ENCODE measurements at places on chromosomes 1 and 21.

DNA sequence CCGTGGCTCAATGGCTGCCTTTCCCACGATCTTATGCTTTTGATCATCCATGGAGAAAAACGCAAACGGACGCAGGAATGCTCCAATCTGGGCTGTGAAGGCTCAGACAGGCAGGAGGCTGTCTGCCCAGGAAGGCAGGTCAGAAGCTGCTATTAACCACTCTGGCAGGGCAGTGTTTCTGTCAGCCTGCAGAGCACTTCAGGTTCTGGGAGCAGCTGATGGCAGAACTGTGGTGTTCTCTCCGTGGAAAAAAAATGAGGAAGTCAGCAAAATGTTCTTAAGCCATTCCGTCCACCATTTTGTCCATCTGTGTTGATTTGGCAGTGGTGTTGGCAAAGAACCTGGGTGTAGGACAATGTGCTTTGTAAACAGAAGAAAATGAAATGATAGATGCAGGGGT lies 91.7 kb downstream of the SIM2 start:
- no peaks in the 10 kb centered on the region for H3K4me1 ChIP-seq
- H3K27ac ChIP-seq: no peak overlapping the region
- no peak for DNase-seq
- no peak overlapping the region for H3K4me3 ChIP-seq
- H3K36me3 ChIP-seq: peaks cover 6% of the 10 kb centered on the region

DNA sequence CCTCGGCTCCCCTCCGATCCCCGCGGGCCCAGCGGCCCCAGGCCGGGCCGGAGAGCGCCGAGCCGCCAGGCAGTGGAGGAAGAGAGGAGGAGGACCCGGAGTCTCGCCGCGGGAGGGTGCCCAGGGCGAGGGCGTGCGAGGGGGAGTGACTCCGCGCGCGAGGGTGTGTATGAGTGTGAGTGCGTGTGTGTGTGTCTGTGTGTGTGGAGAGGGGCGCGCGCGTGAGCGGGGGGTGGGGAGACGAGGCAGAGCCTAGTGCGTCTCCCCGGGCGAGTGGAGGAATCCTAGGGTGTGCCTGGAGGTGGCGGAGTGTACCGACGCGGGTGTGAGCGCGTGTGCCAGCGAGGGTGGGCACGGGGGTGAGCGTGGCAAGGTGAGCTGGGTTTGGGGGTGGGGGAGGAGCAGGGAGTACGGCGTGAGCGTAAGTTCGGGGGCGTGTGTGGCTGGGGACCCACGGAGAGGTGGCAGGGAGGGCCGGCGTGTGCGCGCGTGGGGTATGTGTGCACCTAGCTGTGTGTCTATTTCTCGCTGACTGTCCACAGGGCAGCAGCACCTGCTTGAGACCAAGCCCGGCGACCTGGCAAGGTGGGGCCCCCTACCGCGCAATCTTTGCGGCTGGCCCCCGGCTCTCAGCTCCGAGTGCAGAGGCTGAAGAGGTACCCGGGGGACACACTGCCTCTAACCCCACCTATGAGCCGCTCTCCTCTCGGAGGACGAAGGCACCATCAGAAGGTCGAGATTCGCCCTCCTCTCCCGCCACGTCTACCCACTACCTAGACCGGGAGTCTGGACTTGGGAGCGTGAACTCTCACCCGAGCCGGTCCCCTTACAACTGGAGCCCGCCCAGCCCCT lies 784 bp upstream of the KCND3 start:
- H3K27ac ChIP-seq: no peak overlapping the region
- no peaks in the 10 kb centered on the region for H3K36me3 ChIP-seq
- H3K27me3 ChIP-seq: peaks cover 69% of the 10 kb centered on the region

DNA sequence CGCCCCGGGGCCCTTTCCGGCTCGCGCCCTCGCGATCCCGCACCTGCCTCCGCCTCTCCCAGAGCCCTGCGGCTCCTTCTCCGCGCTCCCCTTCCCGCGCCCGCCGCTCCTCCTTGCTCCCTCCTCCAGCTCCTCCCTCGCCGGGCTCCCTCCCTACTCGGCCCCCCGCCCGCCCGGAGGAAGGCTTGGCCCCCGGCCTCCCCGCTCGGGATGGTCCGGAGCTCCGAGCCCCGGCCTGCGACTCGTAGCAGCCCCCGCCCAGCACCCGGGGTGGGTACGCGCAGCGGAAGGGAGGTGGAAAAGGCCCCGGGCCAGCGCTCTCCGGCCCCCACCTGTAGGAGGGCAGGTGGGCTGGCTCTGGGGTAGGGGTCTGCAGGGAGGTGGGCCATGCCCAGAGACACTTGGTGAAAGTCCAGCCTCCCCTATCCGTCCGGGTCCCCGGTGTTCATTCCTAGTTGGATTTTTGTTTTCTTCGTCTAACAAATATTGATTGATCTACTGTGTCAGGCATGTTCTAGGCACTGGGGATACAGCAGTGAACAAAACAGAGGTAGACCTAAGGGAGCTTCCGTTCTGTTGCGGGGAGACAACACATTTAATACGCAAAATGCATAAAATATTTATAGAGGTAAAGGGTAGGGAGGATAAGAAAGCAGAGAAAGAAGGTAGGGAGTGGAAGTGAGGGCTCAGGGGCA lies at the start of gene HTR1D:
TSS of gene HTR1D (minus strand) at position 82 of the 695 bp plus-strand sequence. CDS start 23,283 bp downstream, outside the sequence.
- H3K4me1 ChIP-seq: peaks cover 4% of the 10 kb centered on the region
- H3K4me3 ChIP-seq: peak within 1 kb of the TSS; percentile 56
- no peaks in the 10 kb centered on the region for H3K36me3 ChIP-seq
- peaks cover 71% of the 10 kb centered on the region for H3K27me3 ChIP-seq
- no peak for DNase-seq

DNA sequence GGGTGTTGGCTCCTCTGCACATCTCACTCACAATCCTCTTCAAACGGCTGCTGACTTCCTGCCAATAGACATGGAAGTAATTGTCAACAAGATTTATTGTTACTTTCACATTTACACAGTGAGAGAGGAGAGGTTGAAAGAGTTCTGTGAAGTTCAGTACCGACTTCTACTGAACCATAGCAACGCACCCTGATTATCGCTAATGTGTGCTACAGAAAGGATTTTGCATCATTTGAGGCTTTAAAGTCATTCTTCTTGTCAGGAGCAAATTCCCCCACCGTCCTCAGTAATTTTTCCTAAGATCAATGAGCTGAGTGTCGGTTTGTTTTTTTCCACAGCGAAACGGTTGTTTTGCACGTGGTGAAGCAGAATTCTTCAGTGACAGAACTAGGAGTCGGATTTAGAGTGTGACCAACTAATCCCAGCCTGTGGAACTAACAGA lies 361.0 kb downstream of the ADGRL2 start:
- DNase-seq: no peak
- H3K27me3 ChIP-seq: no peaks in the 10 kb centered on the region
- H3K27ac ChIP-seq: peak overlapping the region; percentile 39
- H3K36me3 ChIP-seq: no peaks in the 10 kb centered on the region
- H3K4me1 ChIP-seq: peaks cover 10% of the 10 kb centered on the region
- peak overlapping the region; percentile 63 for H3K4me3 ChIP-seq

GRCh38 chr1:234898455-234899033 lies 230.1 kb downstream of the TOMM20 start:
- H3K4me3 ChIP-seq: no peak overlapping the region
- H3K4me1 ChIP-seq: peaks cover 16% of the 10 kb centered on the region
- H3K27ac ChIP-seq: no peak overlapping the region
- H3K36me3 ChIP-seq: peaks cover 2% of the 10 kb centered on the region

DNA sequence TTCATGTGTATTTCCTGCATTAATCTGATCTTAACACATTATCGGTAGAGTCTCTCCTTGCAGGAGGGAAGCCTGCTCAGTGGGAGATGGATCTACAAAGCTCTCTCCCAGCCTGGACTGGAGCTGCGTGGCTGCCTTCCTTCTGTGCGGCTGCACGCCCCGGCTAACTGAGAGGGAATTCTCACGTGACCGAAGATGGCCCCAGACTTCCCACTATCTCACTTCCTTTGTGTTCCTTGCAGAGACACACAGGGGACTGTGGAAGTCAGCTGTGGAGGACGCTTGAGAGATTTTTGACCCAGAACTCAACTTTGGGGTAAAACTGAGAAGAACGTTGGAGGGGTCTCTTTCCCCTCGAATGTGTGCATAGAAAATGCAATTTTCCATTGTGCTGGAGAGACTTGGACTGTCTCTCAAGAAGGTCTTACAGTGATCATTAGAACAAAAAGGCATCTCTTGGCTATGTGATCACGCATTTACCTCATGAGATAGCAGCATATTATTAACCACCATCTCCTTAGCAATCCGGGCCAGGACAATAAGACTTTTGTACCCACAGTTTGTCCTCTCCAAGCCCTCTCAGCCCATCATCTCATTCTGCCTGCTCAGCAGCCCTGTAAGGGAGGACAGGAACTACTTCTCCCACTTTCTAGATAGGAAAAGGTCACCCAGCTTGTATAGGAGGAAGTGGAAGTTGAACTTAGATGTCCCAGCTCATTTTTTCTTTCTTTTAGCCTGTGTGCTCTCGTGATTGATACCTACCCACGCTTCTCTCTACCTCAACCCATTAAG lies 49.3 kb upstream of the TARBP1 start:
- no peak overlapping the region for H3K27ac ChIP-seq
- H3K4me3 ChIP-seq: no peak overlapping the region
- H3K27me3 ChIP-seq: no peaks in the 10 kb centered on the region
- no peaks in the 10 kb centered on the region for H3K36me3 ChIP-seq

GRCh38 chr1:231442735-231443134 lies 20.6 kb upstream of the EGLN1 start:
- no peak for DNase-seq
- H3K36me3 ChIP-seq: peaks cover 1% of the 10 kb centered on the region
- peaks cover 39% of the 10 kb centered on the region for H3K27me3 ChIP-seq

DNA sequence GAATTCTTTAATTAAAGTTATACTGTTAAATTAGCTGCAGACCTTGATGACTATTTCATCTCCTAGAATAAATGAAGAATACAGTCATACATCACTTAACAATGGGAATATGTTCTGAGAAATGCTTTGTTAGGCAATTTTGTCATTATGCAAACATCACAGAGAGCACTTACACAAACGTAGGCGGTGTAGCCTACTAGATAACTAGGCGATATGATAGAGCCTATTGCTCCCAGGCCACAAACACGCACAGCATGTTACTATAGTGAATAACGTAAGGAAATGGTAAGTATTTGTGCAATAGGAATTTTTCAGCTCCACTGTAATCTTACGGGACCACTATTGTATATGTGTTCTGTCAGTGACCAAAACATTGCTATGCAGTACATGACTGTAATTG lies 37.6 kb upstream of the DESI2 start:
- H3K4me3 ChIP-seq: no peak overlapping the region
- no peak overlapping the region for H3K27ac ChIP-seq
- DNase-seq: no peak

Measured in activated naive CD8-positive, alpha-beta T cell treated with anti-CD3 and anti-CD28 coated beads, Interleukin-2, amount 10 ng/mL, durations not matched to agents 7 days and 5 days (primary cell).